Left lung (tissue), 14 donors: ENCODE measurements at places on chromosomes 16 and 17.

- H3K36me3 ChIP-seq, result no peaks in the 10 kb centered on the region
- no peak overlapping the region for H3K4me3 ChIP-seq
- no peaks in the 10 kb centered on the region for H3K4me1 ChIP-seq
- H3K27ac ChIP-seq, result no peak overlapping the region
- H3K27me3 ChIP-seq, result no peaks in the 10 kb centered on the region
- no peak for DNase-seq
Measured at GRCh38 chr17:67126983-67127382, 82.6 kb downstream of the CACNG1 start.

- H3K27ac ChIP-seq, result peak overlapping the region; percentile 95
- no peak overlapping the region for H3K4me3 ChIP-seq
- H3K27me3 ChIP-seq, result peaks cover 46% of the 10 kb centered on the region
- peaks cover 3% of the 10 kb centered on the region for H3K4me1 ChIP-seq
Measured at GRCh38 chr17:48569674-48570324, 8.4 kb downstream of the HOXB4 start.

- no peak overlapping the region for H3K27ac ChIP-seq
- H3K36me3 ChIP-seq, result no peaks in the 10 kb centered on the region
- DNase-seq, result no peak
- no peaks in the 10 kb centered on the region for H3K4me1 ChIP-seq
Measured at GRCh38 chr16:87150262-87150661, 166.9 kb downstream of the C16orf95 start.

- no peaks in the 10 kb centered on the region for H3K36me3 ChIP-seq
- no peak overlapping the region for H3K27ac ChIP-seq
- DNase-seq, result no peak
- H3K27me3 ChIP-seq, result no peaks in the 10 kb centered on the region
- H3K4me3 ChIP-seq, result no peak overlapping the region
Measured at GRCh38 chr17:28295677-28296578, 23.1 kb upstream of the TMEM97 start.

GRCh38 chr17:75861927-75862317 is 6.8 kb upstream of the WBP2 start:
- no peak for DNase-seq
- peaks cover 15% of the 10 kb centered on the region for H3K4me1 ChIP-seq
- H3K4me3 ChIP-seq, result no peak overlapping the region
- H3K27ac ChIP-seq, result peak overlapping the region; percentile 31
- no peaks in the 10 kb centered on the region for H3K27me3 ChIP-seq

GRCh38 chr17:17235212-17236174 is 1.5 kb downstream of the FLCN start:
- DNase-seq, result peak; percentile 8
- H3K27me3 ChIP-seq, result no peaks in the 10 kb centered on the region
- no peaks in the 10 kb centered on the region for H3K36me3 ChIP-seq
- peak overlapping the region; percentile 99 for H3K4me3 ChIP-seq
- H3K4me1 ChIP-seq, result peaks cover 9% of the 10 kb centered on the region
- H3K27ac ChIP-seq, result peak overlapping the region; percentile 97

DNA sequence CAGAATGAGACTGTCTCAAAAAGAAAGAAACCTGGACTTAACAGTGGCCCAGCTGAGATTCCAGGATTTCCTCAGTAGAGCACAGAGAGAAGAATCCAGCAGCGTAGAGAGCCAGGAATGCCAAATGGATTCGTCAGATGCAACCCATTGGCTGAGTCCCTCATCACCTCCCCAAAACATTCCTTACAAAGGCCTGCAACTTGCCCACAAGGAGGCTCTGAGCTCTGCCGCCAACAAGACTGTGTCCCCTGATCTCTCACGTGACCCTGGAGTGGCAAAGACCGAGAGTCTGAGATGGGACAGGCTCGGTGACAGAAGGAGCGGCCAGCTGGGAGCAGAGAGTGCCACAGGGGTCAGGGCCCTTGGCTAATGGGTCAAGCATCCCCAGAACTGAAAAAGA is 6.9 kb upstream of the CHMP6 start:
- H3K4me1 ChIP-seq, result peaks cover 11% of the 10 kb centered on the region
- no peak for DNase-seq
- no peak overlapping the region for H3K4me3 ChIP-seq
- no peaks in the 10 kb centered on the region for H3K36me3 ChIP-seq
- H3K27ac ChIP-seq, result no peak overlapping the region

DNA sequence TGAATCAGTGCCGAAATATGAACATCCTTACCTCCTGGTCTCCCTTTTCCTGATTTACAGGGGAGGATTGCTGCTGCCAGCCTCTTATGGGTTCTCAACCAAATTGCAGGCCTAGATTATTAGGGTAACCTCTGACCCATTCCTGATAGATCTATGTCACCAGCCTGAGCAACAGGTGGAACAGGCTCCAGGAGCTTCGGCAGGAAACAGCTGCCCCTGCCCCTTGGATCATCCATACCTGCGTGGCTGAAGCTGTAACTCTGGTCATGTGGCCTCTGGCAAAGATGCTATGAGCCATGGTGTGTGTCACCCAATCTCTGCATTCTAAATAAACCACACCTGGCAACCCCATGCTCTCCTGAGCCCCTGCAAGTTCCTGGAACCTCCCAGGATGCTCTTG is 18.4 kb upstream of the RBBP6 start:
- no peak overlapping the region for H3K27ac ChIP-seq
- no peak overlapping the region for H3K4me3 ChIP-seq
- no peak for DNase-seq
- H3K27me3 ChIP-seq, result no peaks in the 10 kb centered on the region

DNA sequence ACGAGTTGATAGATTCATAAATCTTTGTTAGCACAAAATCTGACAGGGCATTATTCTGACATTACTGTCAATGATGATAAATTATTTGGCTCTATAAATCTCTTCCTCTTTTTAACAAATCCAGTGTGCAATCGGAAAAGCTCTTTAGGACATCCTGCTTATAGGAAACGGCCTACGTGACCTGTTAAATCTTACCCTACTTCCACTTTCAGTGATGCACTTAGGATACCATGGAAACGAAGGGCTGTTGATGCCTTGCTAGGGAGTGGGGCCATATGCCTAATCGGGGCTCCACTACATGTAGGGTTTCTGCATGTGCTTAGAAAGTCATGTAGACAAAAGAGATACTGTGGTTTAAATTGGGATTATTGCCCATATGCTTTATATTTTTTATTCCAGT is 27.2 kb downstream of the ZNF594 start:
- H3K36me3 ChIP-seq, result no peaks in the 10 kb centered on the region
- H3K4me1 ChIP-seq, result no peaks in the 10 kb centered on the region
- no peak for DNase-seq
- no peaks in the 10 kb centered on the region for H3K27me3 ChIP-seq

DNA sequence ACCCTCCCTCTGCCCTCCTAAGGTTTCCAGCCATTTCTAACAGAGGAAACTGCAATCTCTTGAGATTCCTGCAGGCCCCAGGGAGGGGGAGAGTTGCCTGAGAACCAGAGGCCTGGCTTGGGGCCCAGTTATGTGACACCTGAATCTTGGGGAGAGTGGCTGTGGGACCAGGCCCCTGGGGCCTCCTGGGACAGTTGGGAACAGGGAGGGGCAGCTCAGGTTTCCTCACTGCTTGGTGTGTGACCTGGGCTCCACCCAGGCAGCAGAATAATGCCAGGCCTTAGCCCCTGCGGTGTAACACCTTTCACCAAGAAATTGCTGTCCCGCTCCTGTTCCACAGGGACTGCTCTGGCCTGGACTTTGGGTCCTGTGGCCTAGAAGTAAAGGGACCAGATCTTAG is 44.3 kb upstream of the CRHR1 start:
- peaks cover 29% of the 10 kb centered on the region for H3K27me3 ChIP-seq
- H3K4me1 ChIP-seq, result no peaks in the 10 kb centered on the region
- no peak overlapping the region for H3K27ac ChIP-seq
- no peaks in the 10 kb centered on the region for H3K36me3 ChIP-seq
- H3K4me3 ChIP-seq, result no peak overlapping the region
- peak; percentile 70 for DNase-seq

DNA sequence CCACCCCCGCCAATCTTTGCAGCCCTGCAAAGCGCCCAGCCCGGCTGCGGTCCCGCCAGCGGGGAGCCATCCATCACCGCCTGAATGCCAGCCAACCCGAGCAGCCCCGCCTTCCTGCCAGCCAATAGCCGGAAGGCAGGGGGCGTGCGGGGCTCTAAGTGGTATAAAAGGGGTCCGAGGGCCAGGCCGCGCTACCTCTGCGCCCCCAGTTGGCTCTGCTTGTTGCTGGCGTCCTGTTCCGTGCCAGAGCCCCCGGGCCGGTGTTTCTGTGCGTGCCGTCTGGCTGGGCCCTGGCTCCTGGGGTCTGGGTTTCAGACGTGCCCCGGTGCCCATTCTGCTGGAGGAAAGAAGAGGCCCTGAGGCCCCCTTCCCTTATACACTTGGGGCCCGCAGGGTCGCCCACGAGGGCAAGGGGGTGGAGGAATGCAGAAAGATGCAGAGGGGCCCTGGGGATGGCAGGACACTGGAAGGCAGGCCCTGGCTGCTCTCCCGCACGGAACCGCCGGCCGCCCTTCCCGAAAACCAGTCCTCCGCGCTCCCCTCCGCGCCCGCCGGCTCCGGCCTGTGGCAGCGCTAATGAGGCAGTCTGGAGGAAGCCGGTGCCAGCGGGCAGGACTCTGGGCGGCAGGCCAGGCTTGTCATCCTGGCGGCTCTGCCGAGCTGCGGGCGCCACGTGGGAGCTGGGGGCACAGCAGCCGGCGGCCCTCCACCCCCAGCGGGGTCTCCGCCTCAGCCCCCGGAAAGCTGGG is 14.0 kb downstream of the COPZ2 start:
- peak overlapping the region; percentile 60 for H3K27ac ChIP-seq
- H3K4me3 ChIP-seq, result peak overlapping the region; percentile 31
- DNase-seq, result peak; percentile 77
- H3K27me3 ChIP-seq, result peaks cover 48% of the 10 kb centered on the region
- peaks cover 14% of the 10 kb centered on the region for H3K4me1 ChIP-seq
- H3K36me3 ChIP-seq, result no peaks in the 10 kb centered on the region

DNA sequence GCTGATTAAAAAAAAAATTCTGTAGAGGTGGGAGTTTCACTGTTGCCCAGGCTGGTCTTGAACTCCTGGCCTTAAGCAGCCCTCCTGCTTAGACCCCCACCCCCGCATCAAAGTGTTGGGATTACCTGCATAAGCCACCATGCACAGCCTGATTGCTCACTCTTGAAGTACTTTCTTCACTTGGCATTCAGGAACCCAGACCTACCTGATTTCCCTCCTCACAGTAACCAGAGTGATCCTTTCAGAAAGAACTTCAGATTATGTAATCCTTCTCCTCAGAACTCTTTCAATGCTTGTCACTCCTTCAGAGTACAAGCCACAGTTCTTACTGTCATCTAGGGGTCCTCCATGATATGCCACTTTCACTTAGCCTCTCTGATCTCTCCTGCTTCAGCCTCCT is 1.4 kb downstream of the EFCAB13 start:
- no peak for DNase-seq
- no peaks in the 10 kb centered on the region for H3K36me3 ChIP-seq
- H3K4me1 ChIP-seq, result peaks cover 11% of the 10 kb centered on the region

GRCh38 chr16:832652-833336 is 32.3 kb upstream of the GNG13 start:
- no peak overlapping the region for H3K27ac ChIP-seq
- DNase-seq, result no peak
- H3K36me3 ChIP-seq, result no peaks in the 10 kb centered on the region
- no peak overlapping the region for H3K4me3 ChIP-seq

DNA sequence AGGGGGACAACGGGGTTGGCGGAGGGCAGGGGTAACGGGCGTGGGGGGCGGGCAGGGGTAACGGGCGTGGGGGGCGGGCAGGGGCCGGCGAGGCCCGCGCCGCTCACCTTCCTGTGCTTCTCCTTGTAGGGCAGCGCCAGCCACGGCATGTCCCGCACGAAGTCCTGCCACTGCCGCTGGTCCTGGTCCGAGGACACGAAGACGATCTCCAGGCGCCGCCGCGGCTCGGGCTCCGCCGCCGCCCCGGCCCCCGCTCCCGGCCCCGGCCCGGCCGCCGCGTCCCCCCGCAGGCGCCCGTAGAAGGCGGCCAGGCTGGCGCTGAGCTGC is 401 bp downstream of the NXN start:
- H3K27ac ChIP-seq, result peak overlapping the region; percentile 26
- H3K27me3 ChIP-seq, result peaks cover 26% of the 10 kb centered on the region
- H3K4me1 ChIP-seq, result peaks cover 42% of the 10 kb centered on the region

- H3K27ac ChIP-seq, result no peak overlapping the region
- H3K4me1 ChIP-seq, result no peaks in the 10 kb centered on the region
- no peaks in the 10 kb centered on the region for H3K27me3 ChIP-seq
- H3K4me3 ChIP-seq, result no peak overlapping the region
- peaks cover 46% of the 10 kb centered on the region for H3K36me3 ChIP-seq
Measured at GRCh38 chr17:80847496-80848230, 144.0 kb upstream of the CHMP6 start.

DNA sequence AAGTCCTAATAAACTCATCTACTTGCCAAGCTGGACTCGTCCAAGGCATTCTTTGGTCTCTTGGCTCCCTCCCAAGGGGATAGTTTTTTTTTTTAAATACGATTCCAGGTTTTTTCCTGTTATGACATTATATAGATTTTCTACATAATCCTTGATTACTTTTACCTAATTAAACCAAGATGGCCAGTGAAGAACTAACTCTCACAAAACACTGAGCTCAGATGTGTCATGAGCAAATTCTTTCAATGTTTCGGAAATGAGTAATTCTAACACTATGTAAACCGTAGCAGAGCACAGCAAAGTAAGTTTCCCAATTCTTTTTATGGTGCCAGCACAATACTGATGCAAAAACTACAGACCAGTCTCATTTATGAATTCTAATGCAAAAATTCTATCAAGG is 1.8 kb downstream of the ZNF23 start:
- no peak overlapping the region for H3K4me3 ChIP-seq
- H3K27ac ChIP-seq, result no peak overlapping the region
- no peak for DNase-seq
- no peaks in the 10 kb centered on the region for H3K36me3 ChIP-seq

- no peak overlapping the region for H3K4me3 ChIP-seq
- H3K36me3 ChIP-seq, result no peaks in the 10 kb centered on the region
- no peaks in the 10 kb centered on the region for H3K27me3 ChIP-seq
- no peak for DNase-seq
- H3K27ac ChIP-seq, result no peak overlapping the region
Measured at GRCh38 chr17:37506678-37507077, 17.0 kb downstream of the DUSP14 start.

DNA sequence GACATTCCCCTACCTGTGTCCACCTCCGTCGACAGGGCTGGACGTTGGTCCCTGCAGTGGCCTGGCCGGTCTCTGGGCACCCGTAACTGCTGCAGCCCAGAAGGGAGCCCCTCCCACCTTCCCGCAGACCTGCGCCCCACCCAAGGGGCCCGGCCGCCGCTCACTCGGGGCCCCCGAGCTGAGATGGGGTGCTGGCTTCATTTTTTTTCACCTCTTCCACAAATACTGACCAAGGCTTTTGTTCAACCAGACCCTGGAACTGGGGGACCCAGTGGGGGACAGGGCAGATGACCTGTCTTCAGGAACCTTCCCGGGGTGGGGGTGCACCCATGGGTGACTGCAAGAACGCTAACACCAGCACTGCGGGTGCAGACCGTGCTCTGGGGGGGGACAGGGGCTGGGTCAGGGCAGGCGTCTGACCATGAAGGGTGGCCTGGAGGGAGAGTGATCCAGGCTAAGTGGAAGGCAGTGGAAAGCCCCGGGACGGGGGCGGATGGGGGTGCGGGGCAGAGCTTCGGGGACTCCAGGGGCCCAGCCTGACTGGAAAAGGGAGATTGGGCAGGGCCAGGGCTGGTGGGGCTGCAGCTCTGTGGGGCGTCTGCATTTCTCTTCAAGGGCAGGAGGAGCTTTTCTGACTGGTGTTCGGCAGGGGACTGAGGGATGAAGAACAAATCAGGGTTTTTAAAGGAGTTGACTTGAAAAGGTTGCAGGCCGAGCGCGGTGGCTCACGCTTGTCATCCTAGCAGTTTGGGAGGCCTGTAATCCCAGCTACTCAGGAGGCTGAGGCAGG is 42.3 kb downstream of the SLC7A5 start:
- no peak for DNase-seq
- no peaks in the 10 kb centered on the region for H3K4me1 ChIP-seq
- H3K36me3 ChIP-seq, result peaks cover 17% of the 10 kb centered on the region
- no peak overlapping the region for H3K4me3 ChIP-seq
- no peak overlapping the region for H3K27ac ChIP-seq
